Activated CD4-positive, alpha-beta T cell treated with anti-CD3 and anti-CD28 coated beads, Interleukin-2, amount 50 U/mL, for 1 hour (primary cell): ENCODE measurements at places on chromosomes 4 and X.

GRCh38 chrX:38220415-38221390 lies at the start of gene SRPX:
Gene SRPX, minus strand, starts transcription at chrX:38220871. Its CDS starts 79 bp downstream, at chrX:38220792.
- DNase-seq: no peak

- no peak for DNase-seq
These were observed 63.0 kb downstream of the MSX1 start for GRCh38 chr4:4922441-4922840.

- DNase-seq: no peak
These were observed 23.3 kb upstream of the MTM1 start for GRCh38 chrX:150544835-150545770.

DNA sequence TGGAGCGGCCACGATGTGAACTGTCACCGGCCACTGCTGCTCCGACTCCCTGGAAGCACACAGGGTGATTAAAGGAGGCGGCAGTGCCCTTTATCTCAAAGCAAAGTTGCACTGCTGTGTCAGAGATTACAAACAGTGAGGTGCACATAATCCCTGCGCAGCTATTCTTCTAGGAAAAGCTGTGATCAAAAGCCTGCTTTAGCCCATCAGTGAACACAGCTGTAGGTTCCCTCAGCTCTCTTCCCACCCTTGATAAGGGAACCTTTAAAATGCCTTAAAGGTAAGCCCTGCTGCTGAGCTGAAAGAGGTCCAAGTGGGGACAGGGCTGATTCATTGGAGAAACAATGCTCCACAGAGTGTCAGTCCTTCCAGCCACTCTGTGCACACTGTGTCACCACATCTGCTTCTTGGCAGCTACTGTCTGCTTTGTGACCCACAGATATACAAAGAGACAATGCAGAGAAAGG lies 127.6 kb downstream of the EIF4E start:
- no peak for DNase-seq

GRCh38 chrX:125782184-125782583 lies 383.9 kb downstream of the DCAF12L2 start:
- no peak for DNase-seq

DNA sequence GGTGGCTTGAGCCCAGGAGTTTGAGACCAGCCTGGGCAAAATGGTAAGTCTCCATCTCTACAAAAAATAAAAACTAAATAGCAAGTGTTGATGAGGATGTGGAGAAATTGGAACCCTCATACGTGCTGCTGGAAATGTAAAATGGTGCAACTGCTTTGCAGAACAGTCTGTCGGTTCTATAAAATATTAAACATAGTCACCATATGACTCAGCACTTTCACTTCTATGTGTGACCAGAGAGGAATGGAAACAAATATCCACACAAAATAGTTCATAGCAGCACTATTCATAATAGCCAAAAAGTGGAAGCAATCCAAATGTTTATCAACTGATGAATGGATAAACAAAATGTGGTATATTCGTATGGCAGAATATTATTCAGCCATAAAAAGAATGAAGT lies 60.8 kb upstream of the FMR1 start:
- no peak for DNase-seq

DNA sequence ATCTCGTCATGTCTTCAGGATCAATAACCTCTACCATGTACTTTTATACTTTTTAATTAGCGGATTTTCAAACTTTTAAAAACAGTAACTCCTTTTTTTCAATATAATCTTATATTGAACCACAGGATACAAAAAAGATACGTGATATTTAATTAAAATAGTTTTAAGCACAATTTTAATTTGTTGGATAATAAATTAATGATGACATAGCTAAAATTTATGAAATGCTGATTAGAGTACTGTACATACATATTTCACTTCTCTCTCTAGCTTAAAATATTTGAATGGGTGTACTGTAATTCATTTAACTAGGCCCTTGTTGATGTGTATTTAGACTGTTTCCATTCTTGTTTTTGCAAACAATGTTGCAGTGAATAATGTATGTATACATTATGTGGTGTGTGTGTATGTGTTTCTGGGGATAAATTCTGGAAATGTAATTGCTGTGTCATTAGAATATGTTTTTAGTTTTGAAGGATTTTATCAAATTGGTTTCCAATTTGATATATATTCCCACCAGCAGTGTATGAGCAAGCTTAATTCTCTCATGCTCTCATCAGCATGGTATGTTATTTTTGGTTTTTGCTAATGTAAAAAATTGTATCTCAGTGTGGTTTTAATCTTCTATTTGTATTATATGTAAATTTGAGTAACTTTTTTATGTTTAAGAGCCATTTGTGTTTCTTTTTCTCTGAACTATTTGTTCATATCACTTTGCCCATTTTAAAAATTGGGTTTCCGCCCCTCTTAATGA lies 66.4 kb downstream of the CDKL5 start:
- no peak for DNase-seq

DNA sequence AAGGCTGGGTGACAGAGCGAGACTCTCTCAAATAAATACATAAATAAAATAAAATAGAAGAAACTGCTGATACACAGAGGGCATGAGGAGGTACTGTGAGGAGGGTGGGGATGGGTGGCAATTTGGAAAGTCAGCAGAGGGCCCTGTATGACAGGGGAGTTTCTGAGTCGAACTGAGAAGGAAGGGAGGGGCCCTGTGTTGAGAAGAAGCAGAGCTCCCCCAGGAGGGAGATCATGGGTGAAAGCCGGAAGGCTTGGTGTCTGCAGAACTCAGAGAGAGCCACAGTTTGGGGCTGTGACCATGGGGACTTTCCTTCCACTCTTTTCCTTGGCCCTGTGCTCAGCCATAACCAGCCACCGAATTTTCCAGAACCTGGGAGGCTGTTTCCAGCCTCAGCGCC lies 24.8 kb upstream of the AFAP1 start:
- no peak for DNase-seq

- no peak for DNase-seq
These were observed 2.4 kb downstream of the DGKQ start for GRCh38 chr4:970854-971520.

- no peak for DNase-seq
These were observed 9.2 kb upstream of the EOLA1 start for GRCh38 chrX:149531599-149531998.

DNA sequence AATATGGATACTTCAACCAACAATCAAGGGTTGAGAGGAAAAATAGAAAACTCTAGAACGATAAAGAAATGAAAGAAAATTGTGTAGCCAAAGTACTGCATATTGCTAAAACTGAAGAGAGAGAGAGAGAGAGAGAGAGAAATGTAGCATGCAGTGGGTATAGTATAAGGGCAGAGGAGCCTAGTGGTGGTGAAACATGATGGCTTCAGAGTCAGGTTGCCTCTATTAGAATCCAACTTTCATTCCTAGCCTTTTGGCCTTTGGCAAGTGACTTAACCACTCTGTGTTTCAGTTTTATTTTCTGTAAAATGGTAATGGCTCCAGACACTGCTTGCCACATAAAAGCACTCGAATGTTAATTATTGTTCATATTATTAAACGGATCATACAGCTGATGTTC lies 71.2 kb upstream of the NAF1 start:
- DNase-seq: no peak

- DNase-seq: no peak
These were observed 16.0 kb downstream of the ZNF185 start for GRCh38 chrX:152913910-152914309.

- DNase-seq: no peak
These were observed 119.4 kb downstream of the LUZP4 start for GRCh38 chrX:115408771-115409400.

- DNase-seq: no peak
These were observed 161.6 kb downstream of the CHIC2 start for GRCh38 chr4:53902786-53903185.

- DNase-seq: peak; percentile 7
These were observed 168.1 kb downstream of the GLRA2 start for GRCh38 chrX:14697451-14697850.

DNA sequence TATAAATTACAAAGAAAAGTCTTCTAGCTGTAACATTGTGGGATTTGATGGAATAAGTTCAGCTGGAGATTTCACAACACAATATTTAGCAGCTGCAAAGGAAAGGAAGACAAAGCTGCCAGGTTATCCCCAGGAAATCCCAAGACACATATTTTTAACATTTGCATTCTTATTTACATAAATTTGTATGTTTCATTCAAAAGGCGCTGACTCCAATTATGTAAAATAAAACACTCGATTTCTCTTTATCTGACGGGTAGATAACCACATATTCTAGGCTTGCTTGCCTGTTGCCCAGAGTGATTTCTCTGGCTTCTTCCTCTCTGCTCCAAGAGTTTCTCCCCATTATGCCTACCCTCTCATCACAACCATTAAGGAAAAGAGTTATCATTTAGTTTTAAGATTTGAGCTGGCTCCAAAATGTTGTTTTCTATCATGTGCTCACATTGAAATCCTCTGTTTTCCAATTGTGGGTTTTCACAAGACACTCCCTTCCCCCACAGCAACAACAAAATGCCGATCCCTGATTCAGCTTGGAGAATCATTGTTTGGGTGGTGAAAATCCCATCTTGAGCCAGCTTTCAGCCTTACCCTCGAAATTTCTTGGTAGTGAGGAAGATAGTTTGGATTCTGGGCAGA lies 128.2 kb upstream of the RASGEF1B start:
- DNase-seq: no peak

- no peak for DNase-seq
These were observed 97.8 kb upstream of the TENM3 start for GRCh38 chr4:182145334-182145905.

GRCh38 chrX:104566681-104567501 lies 892 bp downstream of the IL1RAPL2 start:
- DNase-seq: no peak

DNA sequence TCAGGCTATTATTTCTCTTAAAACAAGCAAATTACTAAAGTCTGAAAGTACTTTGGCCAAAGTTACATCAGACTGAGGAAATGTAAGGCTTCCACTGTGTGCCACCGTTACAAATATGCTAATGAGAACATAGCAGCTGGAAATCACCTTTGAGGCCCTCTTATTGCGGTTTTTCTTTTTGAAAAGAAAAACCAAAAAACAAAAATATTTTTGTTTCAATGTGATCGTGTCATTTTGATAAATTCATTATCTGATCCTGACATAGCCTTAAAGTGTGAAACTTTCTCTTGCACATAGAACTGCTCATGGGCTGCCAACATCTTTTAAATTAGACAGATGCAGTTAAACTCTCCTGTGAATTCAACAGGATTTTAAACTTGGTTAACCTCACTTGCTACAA lies 2.8 kb upstream of the TIFA start:
- no peak for DNase-seq

GRCh38 chrX:20965270-20966044 lies 408.8 kb upstream of the CNKSR2 start:
- no peak for DNase-seq

DNA sequence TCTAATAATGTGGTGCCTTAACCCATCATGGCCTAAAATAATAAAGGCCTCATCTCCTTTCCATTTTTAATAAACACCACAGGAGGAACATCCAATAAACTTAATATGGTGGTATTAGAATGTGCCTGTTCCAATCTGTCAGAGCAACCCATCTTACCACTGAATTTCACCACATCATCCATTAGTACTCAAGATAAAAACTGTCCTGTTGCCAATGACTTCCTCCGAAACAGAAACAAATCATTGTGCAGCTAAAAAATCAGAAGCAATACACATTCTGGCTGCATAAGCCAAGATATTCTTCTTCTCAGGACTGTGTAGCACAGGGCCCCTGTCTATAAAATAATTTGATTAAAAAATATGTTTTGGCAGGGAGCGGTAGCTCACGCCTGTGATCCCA lies 18.5 kb downstream of the TLR10 start:
- no peak for DNase-seq

GRCh38 chrX:69034451-69034850 lies 130.8 kb downstream of the PJA1 start:
- DNase-seq: no peak

DNA sequence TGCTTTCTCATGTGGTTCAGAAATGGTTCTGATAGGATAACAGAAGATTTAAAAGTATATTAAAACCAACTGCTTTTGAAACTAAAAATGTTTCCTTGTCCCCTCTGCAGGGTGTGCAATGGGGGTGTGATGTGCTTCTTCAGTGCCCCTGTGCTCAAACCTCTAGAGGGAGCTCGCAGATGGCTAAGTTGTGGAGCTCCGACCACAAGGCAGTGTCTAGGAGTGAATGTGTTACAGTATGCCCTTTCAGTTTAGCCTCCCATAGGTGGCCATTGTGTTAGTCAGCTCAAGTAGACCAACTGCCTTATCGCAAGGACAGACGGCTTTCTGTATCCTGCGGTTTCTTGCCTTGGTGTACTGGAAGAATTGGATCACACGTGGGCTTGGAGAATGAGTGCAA lies 130.5 kb downstream of the TENT5D start:
- no peak for DNase-seq

GRCh38 chr4:15982842-15983524 lies 20.0 kb upstream of the FGFBP2 start:
- DNase-seq: no peak

DNA sequence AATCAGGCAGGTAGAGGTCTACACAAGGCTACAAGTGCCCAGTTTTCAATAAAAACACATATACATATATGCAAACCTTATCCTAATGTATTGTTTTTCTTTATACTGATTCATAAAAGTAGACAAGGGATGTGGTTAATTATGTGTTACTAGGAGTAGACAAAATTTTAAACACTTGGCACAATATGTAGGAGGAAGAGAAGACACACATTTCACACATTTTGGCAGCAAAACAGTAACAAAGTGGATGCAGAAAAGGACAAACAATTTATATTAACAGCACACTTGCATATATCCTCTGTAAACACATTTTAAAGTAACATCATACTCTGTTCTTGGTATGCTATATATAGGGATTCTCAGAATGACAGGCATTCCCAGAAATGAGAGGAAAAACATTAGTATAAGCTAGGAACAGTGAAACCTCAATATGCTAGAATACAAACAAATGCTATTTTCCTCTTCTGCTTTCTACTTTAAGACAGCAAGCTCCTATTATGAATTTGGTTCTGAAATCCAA lies 63.8 kb downstream of the GPRIN3 start:
- no peak for DNase-seq

- DNase-seq: no peak
These were observed 679.1 kb downstream of the TRIML1 start for GRCh38 chr4:188818300-188818699.

GRCh38 chr4:56907489-56908205 lies at the start of gene REST:
Gene REST, plus strand, starts transcription at chr4:56907900. Its CDS starts 2,739 bp downstream, at chr4:56910639.
- DNase-seq: peak; percentile 82

DNA sequence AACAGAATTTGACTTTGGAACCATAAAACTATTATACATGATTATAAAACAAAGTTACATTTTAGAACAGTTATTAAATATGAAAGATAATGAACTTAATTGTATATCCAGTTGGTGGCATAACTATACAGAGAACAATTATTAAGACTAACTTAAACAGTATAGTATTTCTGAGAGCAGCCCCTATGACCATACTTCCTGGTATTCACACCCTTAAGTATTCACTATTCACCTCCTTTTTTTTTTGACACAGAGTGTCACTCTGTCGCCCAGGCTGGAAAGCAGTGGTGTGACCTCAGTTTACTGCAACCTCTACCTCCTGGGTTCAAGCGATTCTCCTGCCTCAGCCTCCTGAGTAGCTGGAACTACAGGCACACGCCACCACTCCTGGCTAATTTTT lies 74.5 kb downstream of the FRYL start:
- DNase-seq: no peak

GRCh38 chr4:5700459-5700858 lies 7.9 kb downstream of the EVC2 start:
- no peak for DNase-seq
